Right ventricle myocardium superior (tissue), 1 donor: ENCODE measurements at places on chromosomes 2 and 18. TPM values are rescaled to one million over a fixed set of nuclear protein-coding genes. Genes with fewer than 3 reads are reported as not detected.

DNA sequence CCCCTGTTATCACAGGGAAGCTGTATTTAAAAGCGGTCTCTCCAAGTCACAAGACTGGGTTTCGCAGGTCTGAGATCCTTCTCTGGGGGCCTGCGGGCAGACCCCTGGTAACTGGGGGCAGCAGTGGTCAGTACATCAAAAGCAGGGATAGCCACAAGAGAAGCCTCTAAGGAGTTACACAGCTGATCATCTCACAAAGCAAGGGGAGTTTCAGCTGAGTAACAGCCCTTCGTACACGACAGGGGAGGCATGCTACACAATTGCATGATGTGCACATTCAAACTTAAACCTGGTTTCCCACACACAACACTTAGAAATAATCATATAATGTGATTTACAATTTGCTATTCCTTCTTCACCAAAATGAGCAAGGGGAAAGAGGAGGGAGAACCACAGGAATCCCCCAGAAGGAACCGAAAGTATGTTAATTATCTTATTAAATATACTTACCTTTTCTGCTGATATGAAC lies 87.5 kb downstream of the TMEM131 start:
- no peak for DNase-seq

GRCh38 chr2:134366359-134366758 lies 112.5 kb downstream of the MGAT5 start:
- DNase-seq: no peak

GRCh38 chr18:42024131-42024530 lies 69.1 kb downstream of the PIK3C3 start:
- DNase-seq: no peak

GRCh38 chr18:72820571-72820970 lies 47.2 kb downstream of the NETO1 start:
- DNase-seq: no peak

DNA sequence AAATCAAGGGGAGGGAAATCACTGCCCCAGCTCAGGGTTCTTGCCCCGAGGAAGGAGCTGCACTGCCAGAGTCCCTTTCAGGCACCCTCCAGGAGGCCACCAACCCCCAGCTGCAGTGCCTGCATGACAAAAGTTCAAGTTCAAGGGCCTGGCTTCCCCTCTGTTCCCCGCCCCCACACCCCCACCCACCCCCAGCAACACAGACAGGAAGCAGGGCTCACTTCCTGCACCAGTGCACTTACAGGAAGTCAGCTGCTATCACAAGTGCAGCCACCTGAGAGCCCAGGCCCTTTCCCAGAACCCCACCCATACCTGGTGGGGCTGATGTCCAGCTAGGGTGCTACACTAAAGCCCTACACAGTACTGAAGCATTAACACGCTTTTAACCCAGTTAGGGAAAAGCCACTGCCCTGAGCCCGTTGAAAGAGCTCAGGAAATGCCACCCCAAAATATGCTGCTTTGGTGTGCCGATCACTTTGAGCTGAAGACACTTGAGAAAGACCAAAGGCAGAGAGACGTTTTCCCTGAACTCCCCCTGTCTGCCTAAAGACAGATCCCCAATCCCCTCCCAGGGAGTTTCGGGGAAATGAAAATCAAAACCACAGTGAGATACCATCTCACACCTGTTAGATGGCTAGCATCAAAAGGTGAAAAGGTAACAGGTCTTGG lies 109.9 kb upstream of the CAB39 start:
- DNase-seq: no peak

- DNase-seq: no peak
Measured at GRCh38 chr2:113060796-113061195, 1.8 kb downstream of the IL36RN start.

- no peak for DNase-seq
Measured at GRCh38 chr18:75527848-75528685, 100.6 kb upstream of the SMIM21 start.

- DNase-seq: no peak
Measured at GRCh38 chr2:138564586-138565229, 63.1 kb downstream of the SPOPL start.

DNA sequence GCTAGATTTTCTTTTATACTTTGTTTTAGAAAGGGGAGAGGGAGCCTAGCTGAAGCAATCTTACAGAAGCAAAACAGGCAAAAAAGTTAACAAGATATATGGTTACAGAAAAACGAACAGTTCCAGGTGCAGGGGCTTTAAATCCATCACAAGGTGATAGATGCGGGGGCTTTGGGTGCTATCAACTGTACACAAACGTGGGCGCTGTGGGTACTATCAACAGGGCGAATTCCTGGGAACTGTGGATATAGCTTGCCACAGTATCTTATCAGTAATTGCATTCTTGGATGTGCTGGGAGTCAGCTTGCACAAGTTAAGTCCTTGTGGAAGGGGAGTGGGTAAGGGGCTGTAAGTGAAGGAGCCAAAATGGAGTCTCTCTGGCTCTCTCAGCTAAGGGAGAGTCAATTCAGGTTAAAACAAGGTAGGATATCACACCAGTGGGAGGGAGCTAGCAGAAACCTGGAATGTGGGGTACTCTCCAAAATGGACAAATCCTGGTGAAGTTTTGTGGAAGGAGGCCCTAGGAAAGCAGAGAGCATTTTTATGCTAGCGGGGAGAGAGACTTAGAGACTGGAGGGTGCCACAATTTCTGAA lies 325.8 kb upstream of the SPHKAP start:
- no peak for DNase-seq

DNA sequence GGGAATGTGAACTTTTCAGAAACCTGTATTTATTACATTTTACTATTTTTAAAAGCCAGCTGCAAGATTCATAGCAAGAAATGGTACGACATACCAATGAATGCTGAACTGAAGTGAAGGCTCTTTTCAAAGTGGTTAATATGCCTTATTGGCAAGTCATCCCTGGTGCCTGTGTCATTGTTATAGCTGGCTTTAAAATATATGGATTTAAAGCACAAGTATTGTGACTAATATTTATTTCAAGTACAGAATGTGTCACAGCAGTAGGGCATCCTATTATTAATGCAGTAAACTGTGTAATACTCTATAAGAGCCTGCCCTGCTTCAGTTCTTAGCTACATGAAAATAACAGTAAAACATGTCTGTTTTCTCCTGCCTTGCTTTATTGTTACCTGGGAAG lies 10.8 kb downstream of the TSHZ1 start:
- DNase-seq: no peak

GRCh38 chr18:54767098-54767497 lies 61.2 kb upstream of the RAB27B start:
- no peak for DNase-seq

- DNase-seq: no peak
Measured at GRCh38 chr18:46273861-46274260, 169.7 kb downstream of the HAUS1 start.

- no peak for DNase-seq
Measured at GRCh38 chr18:79516441-79516931, 120.8 kb downstream of the NFATC1 start.

DNA sequence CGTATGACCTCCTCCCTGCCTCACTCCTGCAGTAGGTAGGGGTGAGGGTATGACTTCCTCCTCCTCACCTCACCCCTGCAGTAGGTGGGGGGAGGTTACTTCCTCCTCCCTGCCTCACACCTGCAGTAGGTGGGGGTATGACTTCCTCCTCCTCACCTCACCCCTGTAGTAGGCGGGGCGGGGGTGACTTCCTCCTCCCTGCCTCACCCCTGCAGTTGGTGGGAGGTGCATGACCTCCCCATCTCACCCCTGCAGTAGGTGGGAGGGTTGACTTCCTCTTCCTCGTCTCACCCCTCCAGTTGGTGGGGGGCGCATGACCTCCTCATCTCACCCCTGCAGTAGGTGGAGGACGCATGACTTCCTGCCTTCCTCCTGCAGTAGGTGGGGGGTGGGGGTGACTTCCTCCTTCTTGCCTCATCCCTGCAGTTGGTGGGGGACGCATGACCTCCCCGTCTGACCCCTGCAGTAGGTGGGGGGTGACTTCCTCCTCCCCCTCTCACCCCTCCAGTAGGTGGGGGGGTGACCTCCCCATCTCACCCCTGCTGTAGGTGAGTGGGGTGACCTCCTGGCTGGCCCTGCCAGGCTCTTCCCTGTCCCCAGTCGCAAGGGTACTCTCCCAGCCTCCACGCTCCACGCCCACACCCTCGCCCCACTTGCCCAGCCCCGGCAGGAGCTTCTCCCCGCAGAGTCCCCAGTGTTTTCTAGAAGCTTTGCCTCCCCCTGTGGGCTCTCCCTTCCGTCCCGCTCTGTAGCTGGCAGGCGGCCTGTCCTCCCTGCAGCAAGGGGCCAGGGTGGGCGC lies 39.3 kb downstream of the TSHZ1 start:
- DNase-seq: no peak

The TRABD2A gene
- total RNA-seq: 0.56 TPM

The DOK6 gene
- 5.2 TPM for total RNA-seq

The ANKRD62 gene
- total RNA-seq: not detected

The FBXO15 gene
- not detected for total RNA-seq

The DSG2 gene
- 37.1 TPM for total RNA-seq

The ERCC3 gene
- total RNA-seq: 18.2 TPM

The ANTXR1 gene
- total RNA-seq: 31.2 TPM

The TSGA10 gene
- 3.4 TPM for total RNA-seq

The LRP2 gene
- total RNA-seq: not detected

The CCT4 gene
- 96.0 TPM for total RNA-seq

The CRYGC gene
- total RNA-seq: not detected
